ENCODE measurements at places on chromosomes 2 and 18. TPM values are rescaled to one million over a fixed set of nuclear protein-coding genes. Genes with fewer than 3 reads are reported as not detected.

- no peak for DNase-seq
Observed at GRCh38 chr2:173496746-173497145, 142.1 kb downstream of the CDCA7 start.

- no peak for DNase-seq
Observed at GRCh38 chr2:2763351-2764000, 432.4 kb upstream of the MYT1L start.

GRCh38 chr18:50056185-50056584 is 138.8 kb downstream of the MYO5B start:
- no peak for DNase-seq

DNA sequence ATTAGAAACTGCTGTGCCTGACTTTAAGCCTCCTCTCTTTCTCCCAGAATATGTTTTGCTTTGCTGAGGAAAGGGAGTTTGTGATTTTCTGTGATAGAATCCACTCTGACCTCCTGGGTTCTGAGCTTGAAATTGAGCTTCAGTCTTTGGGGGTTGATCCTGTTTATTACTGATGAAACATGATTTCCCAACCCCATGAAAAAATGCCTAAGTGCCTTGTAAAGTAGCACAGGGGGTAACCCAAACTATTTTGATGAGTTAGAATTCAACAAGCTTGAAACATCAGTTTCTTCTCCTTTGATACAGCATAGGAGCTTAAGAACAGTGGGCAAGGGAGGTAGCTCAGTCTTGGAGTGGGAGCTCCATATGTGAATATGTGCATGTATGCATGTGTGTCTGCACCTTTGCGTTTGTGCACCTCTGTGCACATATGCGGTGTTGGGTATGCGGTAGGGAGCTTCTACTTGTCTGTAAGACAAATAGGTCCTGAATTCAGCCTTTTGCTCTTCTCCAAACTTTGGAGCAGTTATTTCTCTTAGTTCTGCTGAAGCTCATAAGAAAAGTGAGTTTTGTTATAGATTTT is 364.6 kb downstream of the OSR1 start:
- DNase-seq, result no peak

DNA sequence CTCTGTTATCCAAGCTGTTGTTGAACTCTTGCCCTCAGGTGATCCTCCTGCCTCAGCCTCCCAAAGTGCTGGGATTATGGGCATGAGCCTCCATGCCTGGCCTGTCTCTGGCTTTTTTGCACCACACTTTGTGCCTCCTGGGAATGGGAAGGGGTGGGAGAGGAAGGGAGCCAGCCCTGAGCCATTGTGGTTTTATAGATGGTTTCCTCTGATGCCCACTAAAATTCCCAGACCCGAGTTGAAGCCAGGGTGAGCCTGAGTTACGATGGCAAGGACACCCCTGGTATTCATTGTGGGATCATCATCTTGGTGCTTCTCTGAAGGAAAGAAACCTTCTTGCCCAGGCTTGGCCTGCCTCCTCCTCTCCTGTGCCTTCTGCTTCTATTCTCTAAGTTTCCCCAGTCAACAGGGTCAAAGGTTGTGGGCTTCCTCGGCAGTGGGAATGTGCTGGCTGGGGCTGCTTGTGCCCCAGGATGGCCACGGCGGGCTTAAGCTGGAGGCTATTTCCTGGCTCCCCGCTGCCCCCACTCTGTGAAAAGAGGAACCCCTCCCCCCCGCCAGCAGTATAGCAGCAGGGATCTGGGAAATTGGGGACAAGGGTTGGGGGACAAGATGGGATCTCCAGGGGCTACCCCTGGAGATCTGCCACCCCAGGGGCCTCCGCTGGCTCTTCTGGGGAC is 106.2 kb downstream of the STPG4 start:
- DNase-seq, result no peak

- DNase-seq, result peak; percentile 27
Observed at GRCh38 chr2:128395196-128395595, 76.5 kb upstream of the HS6ST1 start.

- no peak for DNase-seq
Observed at GRCh38 chr18:41703744-41704530, 251.1 kb upstream of the PIK3C3 start.

GRCh38 chr2:222362336-222362735 is 62.0 kb upstream of the SGPP2 start:
- DNase-seq, result no peak

GRCh38 chr2:133952896-133953295 is 301.0 kb upstream of the MGAT5 start:
- no peak for DNase-seq

GRCh38 chr2:213148572-213149261 is 2.7 kb downstream of the IKZF2 start:
- DNase-seq, result no peak

GRCh38 chr2:71792926-71793761 is 339.8 kb downstream of the DYSF start:
- peak; percentile 13 for DNase-seq

DNA sequence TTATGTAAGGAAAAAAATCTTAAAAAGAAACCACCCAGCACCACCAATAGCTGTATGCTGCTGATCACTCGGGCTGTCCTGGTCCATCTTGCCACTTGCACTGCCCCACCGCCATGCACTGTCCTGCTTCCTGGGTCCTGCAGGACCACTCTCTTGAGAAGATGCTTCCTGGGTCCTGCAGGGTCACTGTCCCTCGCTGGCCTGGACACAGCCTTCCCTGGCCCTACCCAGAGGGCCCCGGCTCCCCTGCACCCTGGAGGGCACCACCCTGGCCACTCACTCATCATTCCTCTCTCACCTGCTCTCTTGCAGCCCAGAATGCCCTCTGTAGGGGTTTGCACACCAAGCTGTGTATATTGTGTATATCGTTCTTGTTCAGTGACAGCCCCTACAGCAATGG is 2.4 kb upstream of the OTOS start:
- DNase-seq, result no peak

GRCh38 chr2:143675021-143675420 is 545.8 kb downstream of the ARHGAP15 start:
- DNase-seq, result no peak

GRCh38 chr2:222074674-222075073 is 224.1 kb downstream of the PAX3 start:
- DNase-seq, result no peak

DNA sequence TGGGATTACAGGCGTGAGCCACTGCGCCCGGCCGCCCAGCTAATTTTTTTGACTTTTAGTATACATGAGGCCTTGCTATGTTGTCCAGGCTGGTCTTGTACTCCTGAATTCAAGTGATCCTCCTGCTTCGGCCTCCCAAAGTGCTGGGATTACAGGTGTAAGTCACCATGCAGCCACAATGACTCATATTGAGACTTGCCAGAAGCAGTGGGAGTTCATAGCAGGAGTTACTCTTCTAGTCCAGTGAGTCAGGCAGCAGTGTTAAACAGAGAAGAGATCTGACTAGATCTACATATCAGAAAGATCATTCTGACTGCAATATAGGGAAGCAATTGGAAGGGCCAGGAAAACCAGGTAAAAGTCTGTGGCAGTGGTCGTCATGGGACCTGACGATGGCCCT is 1.5 kb upstream of the FLACC1 start:
- DNase-seq, result no peak

GRCh38 chr2:11554399-11554716 is 20.5 kb downstream of the GREB1 start:
- DNase-seq, result no peak

GRCh38 chr18:59990121-59990823 is 90.5 kb downstream of the PMAIP1 start:
- DNase-seq, result no peak

- DNase-seq, result no peak
Observed at GRCh38 chr18:63106727-63107126, 212.8 kb downstream of the BCL2 start.

- no peak for DNase-seq
Observed at GRCh38 chr2:147711031-147711430, 133.8 kb upstream of the ACVR2A start.

DNA sequence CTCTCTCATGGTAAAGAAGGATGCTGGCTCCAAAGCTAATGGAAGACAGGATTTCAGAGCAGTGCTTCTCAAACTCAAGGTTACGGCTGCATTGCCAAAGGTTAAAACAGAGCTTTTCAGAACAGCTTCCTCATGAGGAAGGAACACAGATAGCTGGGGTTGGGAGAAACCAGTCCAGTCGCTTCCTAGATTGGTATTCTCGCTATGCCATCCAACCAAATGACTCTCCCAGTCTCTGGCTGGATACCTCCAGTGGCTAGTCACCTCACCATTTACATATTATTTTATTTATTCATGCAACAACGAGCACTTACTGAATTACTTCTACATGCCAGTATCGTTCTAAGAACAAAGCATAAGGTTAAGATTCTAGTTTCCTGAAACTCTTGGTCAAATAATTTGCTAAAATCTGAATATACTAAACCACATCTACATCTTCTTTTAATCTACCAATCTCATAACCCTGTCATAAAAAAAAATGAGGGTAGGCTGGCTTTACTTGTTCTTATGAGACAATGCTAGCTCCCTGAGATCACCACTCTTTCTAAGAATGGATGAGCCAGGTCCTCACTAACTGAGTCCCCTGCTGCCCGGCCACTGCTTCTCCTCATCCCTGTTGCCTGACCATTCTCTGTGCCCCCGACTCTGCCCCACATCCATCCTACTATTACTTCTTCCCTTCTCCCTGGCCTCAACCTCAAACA is 20.4 kb downstream of the KDSR start:
- DNase-seq, result no peak

- DNase-seq, result no peak
Observed at GRCh38 chr18:58762781-58763171, 91.5 kb downstream of the MALT1 start.

GRCh38 chr2:174516501-174517378 is 29.9 kb upstream of the GPR155 start:
- DNase-seq, result no peak

DNA sequence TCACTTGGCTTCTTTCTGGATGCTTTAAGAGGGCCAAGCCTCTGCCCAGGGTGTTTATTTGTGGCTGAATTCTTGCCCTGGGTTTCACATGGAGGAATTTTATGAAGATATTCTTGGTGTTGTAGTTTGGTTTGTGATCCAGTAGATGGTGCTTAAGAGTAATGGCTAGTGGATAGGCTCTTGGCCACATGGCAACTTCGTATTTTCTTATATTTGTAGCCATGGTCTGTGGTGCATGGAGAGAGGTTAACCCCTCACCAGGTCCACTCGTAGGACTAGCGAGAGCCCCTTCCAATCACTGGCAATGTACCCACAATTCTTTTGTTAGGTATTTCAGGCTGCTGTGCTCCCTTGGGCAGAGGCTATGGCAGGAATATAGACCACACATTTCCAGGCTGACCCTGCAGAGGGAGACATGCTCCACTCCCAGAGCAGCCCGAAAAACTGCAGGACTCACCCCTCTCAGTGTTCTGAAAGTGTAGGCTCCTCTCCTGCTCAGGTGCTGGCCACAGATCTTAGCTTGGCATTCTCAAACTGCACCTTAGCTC is 582.1 kb upstream of the SETBP1 start:
- DNase-seq, result no peak

GRCh38 chr18:2223849-2224248 is 347.5 kb downstream of the METTL4 start:
- DNase-seq, result no peak

- no peak for DNase-seq
Observed at GRCh38 chr18:45777393-45777792, 48.1 kb upstream of the SIGLEC15 start.

- no peak for DNase-seq
Observed at GRCh38 chr2:217049956-217050355, 190.1 kb upstream of the TNP1 start.

- DNase-seq, result no peak
Observed at GRCh38 chr18:54906331-54907185, 52.7 kb downstream of the CCDC68 start.

DNA sequence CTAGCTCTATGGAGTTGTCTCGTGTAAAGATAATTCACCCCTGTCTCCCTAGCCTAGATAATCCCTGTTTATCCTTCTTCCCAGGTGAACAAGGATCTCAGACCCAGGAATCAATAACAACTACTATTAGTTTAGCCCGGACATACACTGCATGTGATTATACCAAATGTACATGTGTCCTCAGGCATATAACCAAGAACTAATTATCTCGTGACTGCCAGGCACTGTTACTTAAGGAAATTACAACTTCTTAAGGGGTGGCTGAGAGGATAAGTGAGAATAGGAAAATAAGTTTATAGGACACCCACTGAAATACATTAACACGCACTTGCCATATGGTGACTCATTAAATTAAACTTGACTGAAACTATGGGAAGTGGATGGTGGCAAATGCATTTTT is 126.6 kb downstream of the CNTNAP5 start:
- no peak for DNase-seq

GRCh38 chr2:69798290-69798908 is 31.1 kb upstream of the GMCL1 start:
- no peak for DNase-seq

The SERPINB4 gene
- not detected for total RNA-seq

The MATN3 gene
- 11.7 TPM for total RNA-seq

The GKN1 gene
- total RNA-seq, result not detected

The NAPG gene
- 29.1 TPM for total RNA-seq

The CD8A gene
- 7.4 TPM for total RNA-seq

The BOK gene
- total RNA-seq, result 56.4 TPM

The HOXD8 gene
- 2.6 TPM for total RNA-seq

The MC5R gene
- total RNA-seq, result not detected

The MAL gene
- total RNA-seq, result 21.2 TPM

The CREG2 gene
- total RNA-seq, result not detected

The FABP1 gene
- not detected for total RNA-seq

The SAG gene
- not detected for total RNA-seq

The CLIP4 gene
- total RNA-seq, result 61.1 TPM

The CNTNAP5 gene
- total RNA-seq, result not detected

The GPR155 gene
- 6.3 TPM for total RNA-seq

All from upper lobe of right lung (tissue), 1 donor.